Thyroid gland (tissue), 4 donors: ENCODE measurements at places on chromosomes 4 and X.

- DNase-seq, result no peak
These were observed 188.4 kb upstream of the MBNL3 start for GRCh38 chrX:132677233-132677716.

GRCh38 chr4:119490335-119490734 is 138.3 kb downstream of the PDE5A start:
- no peak for DNase-seq

GRCh38 chr4:168524897-168525296 is 28.0 kb downstream of the PALLD start:
- no peak for DNase-seq

GRCh38 chr4:123476089-123476488 is 79.5 kb downstream of the SPRY1 start:
- DNase-seq, result no peak

- DNase-seq, result no peak
These were observed 10.8 kb upstream of the PITX2 start for GRCh38 chr4:110633358-110634341.

GRCh38 chr4:23654791-23655190 is 235.1 kb downstream of the PPARGC1A start:
- no peak for DNase-seq

GRCh38 chrX:147850875-147851274 is 60.8 kb upstream of the FMR1 start:
- DNase-seq, result no peak
